ENCODE measurements at places on chromosomes 2 and 18. TPM values are rescaled to one million over a fixed set of nuclear protein-coding genes. Genes with fewer than 3 reads are reported as not detected.

DNA sequence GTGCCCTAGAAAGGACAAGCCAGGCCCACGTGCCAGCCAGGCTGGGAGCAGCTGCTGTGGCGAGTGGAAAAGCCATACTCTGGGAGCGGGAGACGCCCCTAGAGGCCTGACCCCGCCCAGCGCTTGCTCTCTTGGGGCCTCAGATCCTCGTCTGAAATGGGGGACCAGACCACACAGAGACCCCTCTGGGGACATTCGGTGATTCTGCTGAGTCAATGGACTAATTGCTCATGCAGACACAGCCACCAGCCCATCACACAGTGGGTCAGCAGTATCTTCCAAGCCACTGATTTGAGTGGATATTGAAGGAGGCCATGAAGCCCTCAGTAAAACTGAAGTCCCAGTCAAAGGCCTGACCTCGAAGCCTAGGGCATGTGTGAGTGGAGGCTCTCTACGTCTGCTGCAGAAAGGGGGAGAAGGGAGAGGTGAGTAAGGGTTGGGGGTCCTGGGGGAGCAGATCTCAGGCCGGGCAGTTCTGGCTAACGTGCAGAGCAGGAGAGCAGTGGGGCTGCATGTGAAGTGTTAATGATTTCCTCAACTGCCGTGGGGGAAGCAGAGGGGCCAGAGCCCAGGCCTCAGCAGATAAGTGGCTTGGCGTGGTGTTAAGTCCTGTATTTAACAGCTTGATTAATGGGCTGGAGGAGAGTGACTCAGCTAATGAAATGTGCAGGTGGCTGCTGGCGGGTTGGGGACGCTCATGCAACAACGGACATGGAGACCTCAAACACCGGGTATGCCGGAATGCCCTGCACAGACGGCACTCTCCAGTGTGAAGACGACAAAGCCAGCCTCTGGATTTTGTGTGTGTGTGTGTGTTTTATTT lies 104.4 kb upstream of the TWIST2 start:
- no peak for DNase-seq

DNA sequence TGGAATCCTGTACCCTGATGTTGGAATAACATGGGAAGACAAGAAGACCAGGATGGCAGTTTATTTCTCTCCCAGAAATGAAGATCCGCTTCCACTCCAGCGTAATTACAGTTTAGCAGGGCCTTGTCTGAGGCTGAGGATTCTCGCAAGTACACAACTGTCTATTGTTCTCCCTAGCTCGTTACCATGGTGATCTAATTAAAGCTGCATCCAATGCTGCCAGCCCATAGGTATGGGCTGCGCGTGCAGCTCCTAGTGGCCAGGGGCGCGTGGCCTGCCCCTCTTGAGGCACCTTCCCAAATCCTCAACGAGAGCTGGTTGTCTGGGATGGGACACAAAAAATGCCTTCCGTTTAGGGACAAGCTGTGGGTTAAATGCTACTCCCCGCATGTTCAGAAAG lies 344.9 kb downstream of the CYRIA start:
- no peak for DNase-seq

DNA sequence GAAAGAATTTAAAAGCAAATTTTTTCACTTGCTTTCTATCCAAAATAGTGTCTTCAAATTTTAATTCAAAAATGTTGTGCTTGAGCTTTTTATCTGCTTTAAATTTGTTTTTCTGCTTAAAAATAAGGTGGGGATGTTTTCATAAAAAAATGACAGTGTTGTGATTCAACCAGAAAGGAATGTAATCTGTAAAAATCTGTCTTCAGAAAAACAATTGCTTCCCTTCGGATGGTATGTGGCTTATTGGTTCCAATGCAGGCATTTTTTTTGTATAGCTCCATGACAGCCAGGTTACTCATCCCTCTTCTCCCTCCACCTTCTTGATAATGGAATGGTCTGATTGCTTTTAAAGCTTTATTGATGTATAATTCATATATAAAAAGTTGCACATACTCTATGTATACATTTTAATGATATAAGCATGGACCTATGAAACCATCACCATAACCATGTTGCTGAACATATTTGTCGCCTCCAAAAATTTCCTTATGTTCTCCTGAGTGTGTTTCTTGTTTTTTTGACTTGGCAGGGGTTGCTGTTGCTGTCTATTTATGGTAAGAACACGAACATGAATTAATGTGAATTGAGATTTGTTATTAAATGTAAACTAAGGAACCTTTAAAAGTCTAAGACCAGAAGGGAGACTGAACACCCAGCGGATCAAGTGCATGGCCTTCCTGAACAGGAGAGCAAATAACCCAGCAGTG lies 363.7 kb upstream of the SPHKAP start:
- peak; percentile 77 for DNase-seq

- DNase-seq: peak; percentile 63
Measured at GRCh38 chr2:218701806-218702205, 8.8 kb upstream of the TTLL4 start.

- no peak for DNase-seq
Measured at GRCh38 chr2:226077841-226078240, 678.3 kb downstream of the NYAP2 start.

- peak; percentile 62 for DNase-seq
Measured at GRCh38 chr2:237310515-237311114, 103.3 kb downstream of the COL6A3 start.

- DNase-seq: no peak
Measured at GRCh38 chr2:48567671-48568070, 37.7 kb downstream of the STON1 start.

GRCh38 chr2:141814150-141814549 lies 316.7 kb downstream of the LRP1B start:
- no peak for DNase-seq

ANKRD44 gene
- 8.9 TPM for total RNA-seq

All from GM23248 (cell line).